Cerebellar cortex (tissue), 1 donor: ENCODE measurements at places on chromosomes 1 and 21.
A peak's percentile ranks its signal among the peaks of the same experiment; 100 is the strongest.

GRCh38 chr1:75952016-75952415 lies 19.8 kb upstream of the ASB17 start:
- no peak for DNase-seq

- no peak for DNase-seq
Observed at GRCh38 chr1:79042117-79042516, 35.6 kb upstream of the ADGRL4 start.

GRCh38 chr1:118337346-118337745 lies 152.3 kb upstream of the SPAG17 start:
- DNase-seq: no peak

GRCh38 chr1:32073299-32074229 lies 825 bp downstream of the TMEM39B start:
- DNase-seq: no peak

GRCh38 chr1:92817137-92817697 lies 14.6 kb upstream of the RPL5 start:
- DNase-seq: no peak

DNA sequence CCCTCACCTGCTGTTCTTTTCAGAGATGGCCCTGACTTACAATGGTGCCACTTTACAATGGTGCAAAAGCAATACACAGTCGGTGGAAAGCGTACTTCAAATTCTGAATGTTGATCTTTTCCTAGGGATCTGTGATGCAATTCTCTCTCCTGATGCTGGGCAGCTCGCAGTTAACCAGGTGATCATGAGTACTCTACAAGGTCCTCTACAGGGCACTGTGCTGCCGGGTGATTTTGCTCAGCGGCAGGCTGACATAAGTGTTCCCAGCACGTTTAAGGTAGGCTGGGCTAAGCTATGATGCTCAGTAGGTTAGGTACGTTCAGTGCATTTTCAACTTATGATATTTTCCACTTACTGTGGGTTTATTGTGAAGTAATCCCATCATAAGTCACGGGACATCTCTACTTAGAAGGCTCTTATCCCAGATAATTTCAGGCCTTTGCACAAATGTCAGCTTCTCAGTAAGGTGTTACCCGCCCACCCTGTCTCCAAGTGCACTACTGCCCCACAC lies 126.5 kb downstream of the KCNN3 start:
- DNase-seq: no peak

GRCh38 chr21:32329331-32329730 lies 30.7 kb downstream of the MRAP start:
- DNase-seq: no peak

DNA sequence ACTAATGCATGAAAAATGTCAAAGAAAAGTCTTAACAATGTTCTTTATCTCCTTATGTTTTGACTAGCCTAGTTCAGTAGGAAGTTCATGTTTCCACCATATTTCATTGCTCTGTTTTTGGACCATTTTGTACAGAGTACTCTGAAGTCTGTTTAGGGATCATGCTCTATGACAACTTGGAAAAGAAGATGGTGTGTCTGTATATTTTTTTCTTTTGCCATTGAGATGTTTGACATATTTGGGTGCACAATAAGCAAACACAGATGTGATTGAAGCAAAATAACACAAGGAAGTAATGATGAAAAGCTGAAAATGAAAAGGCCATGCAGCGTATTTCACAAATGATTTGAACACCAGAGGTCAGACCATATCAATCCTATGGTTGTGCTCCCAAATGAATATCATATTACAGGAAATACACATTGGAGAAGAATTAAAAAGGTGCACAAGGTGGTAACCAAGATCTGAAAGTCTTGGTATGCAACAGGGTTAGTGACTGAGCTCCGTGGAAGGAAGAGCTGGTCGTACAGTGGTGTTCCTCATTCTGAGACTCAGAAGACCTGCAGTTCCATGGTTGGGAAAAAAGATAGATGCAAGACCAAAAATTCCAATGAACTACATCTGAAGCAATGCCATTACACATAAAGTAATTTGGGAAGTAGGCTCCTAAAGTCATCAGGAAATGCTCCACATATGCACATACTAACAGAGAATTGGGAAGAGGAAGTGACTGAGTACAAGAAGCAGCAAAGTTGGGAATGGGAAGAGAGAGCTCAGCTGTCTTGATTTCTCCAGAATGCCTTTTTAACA lies 463.5 kb downstream of the LMO4 start:
- no peak for DNase-seq

- DNase-seq: no peak
Observed at GRCh38 chr1:24764439-24764838, 19.2 kb downstream of the CLIC4 start.

DNA sequence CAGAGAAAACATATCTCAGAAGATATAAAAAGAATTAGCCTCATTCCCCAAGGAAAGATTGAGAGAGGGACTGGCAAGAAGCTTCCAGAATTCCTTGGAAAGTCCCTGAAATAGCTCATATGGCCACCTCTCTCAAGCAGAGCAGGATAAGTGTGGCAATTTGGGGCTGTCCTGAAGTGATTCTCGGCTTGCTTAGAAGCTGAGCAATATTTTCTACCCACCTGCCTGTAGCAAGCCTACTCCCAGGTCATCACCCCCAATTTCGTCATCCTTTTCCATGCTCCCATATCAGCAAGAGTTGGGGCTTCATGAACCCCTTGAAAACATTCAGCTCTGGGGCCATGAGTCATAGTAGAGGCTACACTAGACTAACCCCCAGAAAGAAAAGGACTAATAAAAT lies 131.5 kb downstream of the PLPP3 start:
- DNase-seq: no peak

DNA sequence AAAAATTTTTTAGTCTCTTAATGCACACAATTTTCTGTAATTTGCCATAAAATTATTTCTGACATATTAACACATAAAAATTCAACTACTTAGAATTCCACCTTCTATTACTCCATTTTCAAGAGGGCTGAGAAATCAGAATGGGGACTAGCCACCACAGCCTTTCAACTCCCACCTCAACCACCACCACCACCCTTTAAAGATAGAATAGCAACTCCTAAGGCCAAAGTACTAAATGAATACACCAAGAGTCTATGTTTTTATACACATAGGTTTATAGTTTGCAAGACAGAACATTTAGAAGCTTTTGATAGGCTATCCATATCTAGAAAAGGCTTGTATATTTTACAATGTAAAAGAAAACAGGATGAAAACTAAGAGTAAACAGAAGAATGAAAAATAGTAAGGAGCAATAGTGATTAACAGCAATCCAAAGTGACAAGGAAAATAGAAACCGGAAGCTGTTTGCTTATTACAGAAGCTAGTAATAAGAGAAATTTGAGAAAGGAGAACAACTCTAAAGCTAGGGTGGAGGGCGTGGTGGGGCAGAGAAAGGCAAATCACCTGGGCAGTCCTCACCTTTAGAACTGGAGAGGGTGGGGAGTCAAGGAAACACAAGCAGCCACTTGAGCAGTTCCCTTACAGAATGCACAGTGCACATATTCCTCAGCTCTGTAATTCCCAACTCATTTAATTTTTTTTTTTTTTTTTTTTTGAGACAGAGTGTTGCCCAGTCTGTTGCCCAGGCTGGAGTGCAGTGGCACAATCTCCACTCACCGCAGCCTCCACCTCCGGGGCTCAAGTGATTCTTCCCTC lies 27.7 kb downstream of the EPS15 start:
- no peak for DNase-seq

GRCh38 chr1:241722947-241723346 lies 70.9 kb downstream of the WDR64 start:
- DNase-seq: no peak

DNA sequence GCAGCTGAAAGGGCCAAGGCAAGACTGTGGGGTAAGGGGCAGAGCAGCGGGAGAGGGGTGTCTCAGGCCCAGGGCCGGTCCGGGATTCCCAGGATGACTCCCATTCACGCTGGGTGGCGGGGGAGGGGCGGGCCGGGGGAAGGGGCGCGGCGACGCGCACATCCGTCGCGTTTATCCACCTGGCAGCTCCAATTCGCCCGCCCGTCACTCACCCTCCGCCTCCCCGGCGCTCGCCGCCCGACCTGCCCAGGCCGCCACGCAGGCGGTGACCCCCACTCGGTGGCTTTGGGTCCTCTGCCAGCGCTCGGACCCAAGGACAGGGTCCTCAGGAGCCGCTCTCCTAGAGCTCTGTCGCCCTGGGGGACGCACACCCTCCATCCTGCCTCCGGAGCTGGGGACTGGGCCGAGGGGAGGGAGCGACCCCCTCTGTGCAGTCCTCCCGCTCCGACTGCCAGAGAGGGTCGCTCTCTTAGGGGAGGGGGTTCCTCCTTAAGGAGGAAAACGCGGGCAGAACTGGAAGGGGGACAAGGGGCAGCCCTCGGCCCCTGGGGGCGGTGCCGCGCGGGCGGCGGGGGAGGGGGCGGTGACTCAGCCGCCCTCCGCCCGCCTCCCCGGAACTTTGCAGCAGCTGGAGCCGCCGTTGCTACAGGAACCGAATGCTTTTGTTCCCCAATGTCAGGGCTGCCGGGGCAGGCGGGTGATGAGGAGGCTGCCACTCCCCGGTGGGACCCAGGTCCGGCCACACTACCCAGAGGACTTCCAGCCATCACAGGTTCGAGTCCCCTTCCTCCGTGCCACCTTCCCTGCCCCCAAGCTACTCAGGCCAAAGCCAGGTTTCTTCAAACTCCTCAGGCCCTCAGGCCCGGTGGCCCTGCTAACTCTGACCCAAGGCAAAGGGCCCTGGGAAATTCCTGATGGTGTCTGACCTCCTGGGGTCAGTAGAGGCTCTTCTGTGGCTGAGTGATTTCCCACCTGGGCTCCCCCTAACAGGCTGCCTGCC lies 3.4 kb downstream of the ADGRB2 start:
- peak; percentile 38 for DNase-seq

DNA sequence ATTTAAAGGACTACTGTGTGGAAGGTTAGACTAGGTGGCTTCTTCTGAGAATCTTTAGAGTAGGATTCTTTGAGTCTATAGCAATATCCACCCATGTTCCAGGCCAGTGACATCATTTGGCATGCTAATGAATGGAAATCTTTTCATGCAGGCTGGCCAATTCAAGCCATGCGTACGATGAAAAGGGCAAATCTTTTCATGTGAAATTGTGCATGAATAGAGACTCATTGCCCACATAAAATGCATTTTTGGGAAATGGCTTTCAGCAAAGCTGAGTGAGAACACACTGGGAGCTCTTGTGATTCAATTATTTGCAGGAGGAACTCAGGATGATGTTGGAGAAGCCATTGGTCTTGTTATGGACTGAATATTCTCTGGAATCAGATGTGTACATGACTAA lies 324.9 kb upstream of the DAB1 start:
- no peak for DNase-seq

DNA sequence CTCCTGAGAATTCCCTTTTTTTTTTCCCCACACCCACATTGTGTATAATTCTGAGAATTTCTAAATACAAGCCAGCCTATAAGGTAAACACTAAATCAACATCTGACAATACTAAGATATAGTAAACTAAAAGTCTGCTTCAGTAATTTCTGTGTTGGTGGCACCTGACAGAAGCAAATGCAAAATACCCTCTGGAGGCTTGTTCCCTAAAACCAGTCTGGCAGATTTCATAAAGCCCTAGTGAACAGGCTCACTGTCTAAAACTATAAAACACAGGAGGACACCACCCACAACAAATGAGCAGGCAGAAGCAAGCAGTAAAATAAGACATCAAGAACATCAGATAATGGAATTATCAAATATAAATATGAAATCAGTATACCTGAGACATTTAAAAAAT lies 11.5 kb downstream of the TRIM33 start:
- no peak for DNase-seq

GRCh38 chr1:161098210-161099068 lies at the start of gene KLHDC9:
Gene KLHDC9, plus strand, starts transcription at chr1:161098361. Its CDS starts 175 bp downstream, at chr1:161098536.
- DNase-seq: peak; percentile 89

DNA sequence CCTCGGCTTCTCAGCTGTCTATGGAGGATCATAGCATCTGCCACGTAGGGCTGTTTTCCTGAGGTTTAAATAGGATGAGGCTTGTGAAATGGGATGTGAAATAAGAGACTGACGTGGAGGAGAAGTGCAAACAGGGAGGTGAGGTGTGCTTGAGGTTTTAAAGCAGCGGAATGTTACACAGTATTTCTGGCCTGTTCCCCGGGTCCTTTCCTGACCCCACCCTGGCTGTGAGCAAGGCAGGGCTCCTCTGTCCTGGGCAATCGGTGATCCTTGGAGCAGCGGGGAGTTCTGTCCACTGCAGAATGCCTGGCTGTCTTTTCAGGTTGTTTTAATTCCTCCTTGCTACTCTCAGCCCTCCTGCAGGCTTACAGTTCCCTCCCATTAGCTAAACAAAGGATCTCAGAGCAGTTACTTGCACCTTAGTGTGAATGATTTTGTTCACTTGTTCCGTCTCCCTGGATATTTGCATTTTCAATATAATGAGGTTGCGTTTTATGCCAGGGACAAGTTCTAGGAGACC lies 38.6 kb downstream of the LHX4 start:
- DNase-seq: no peak

- DNase-seq: no peak
Observed at GRCh38 chr1:176177764-176178163, 29.3 kb downstream of the COP1 start.

- no peak for DNase-seq
Observed at GRCh38 chr1:43331688-43332087, 5.9 kb upstream of the MPL start.

- DNase-seq: no peak
Observed at GRCh38 chr1:18412882-18413353, 67.8 kb upstream of the KLHDC7A start.

DNA sequence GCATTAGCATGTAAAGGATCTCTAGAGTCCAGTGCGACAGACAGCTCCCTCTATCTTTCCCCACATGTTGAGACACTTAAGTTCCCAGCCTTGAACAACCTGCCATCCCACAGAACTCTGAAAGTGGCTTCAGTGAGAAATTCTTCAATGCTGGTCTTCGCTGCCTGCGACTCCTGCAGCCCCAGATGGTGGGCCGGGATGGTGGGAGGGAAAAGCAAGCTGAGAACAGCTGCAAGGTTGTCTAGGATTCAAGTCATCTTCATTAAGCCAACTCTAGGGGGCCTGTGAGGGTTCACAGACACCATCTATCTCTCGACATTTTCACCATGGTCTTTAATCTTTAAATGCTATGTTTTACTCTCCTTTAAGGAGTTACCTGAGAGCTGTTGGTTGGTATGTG lies 185.5 kb upstream of the C1orf174 start:
- DNase-seq: no peak

DNA sequence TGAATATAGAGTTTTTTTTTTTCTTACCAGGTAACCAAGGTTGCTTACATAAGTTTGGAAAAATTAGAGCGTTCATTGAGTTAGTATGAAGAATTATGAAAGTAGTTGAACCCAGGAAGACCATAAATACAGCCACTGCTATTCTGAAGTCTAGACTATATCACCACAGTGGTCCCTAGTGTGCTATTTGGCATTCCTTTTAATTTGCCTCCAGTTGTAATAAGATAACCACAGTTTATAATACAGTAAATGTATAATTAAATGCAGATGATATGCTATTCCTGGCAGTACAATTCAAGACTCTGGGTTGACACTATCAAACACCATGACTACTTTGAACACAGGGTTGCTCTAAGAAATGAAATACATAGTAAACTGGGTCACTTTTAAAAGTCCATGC lies 270.5 kb downstream of the BRINP2 start:
- no peak for DNase-seq

GRCh38 chr1:119492763-119493162 lies 14.2 kb upstream of the HSD3B1 start:
- DNase-seq: no peak
